ENCODE measurements at places on chromosomes 7 and 10.

GRCh38 chr10:14761372-14761771 is 13.3 kb downstream of the FAM107B start:
- DNase-seq = no peak

DNA sequence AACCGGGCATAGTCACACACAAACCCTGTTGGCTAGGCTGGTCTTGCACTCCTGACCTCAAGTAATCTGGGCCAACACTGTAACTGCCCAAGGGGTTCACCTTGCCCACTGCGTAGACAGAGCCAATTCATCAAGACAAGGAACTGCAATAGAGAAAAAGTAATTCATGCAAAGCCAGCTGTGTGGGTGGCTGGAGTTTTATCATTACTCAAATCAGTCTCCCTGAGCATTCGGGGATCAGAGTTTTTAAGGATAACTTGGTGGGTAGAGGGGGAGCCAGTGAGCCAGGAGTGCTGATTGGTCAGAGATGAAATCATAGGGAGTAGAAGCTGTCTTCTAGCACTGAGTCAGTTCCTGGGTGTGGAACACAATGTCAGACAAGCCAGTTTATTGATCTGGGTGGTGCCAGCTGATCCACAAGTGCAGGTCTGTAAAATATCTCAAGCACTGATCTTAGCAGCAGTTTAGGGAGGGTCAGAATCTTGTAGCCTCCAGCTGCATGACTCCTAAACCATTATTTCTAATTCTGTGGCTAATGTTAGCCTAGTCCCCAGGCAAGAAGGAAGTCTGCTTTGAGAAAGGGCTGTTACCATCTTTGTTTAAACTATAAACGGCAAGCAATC is 15.6 kb upstream of the FXYD4 start:
- DNase-seq = no peak

DNA sequence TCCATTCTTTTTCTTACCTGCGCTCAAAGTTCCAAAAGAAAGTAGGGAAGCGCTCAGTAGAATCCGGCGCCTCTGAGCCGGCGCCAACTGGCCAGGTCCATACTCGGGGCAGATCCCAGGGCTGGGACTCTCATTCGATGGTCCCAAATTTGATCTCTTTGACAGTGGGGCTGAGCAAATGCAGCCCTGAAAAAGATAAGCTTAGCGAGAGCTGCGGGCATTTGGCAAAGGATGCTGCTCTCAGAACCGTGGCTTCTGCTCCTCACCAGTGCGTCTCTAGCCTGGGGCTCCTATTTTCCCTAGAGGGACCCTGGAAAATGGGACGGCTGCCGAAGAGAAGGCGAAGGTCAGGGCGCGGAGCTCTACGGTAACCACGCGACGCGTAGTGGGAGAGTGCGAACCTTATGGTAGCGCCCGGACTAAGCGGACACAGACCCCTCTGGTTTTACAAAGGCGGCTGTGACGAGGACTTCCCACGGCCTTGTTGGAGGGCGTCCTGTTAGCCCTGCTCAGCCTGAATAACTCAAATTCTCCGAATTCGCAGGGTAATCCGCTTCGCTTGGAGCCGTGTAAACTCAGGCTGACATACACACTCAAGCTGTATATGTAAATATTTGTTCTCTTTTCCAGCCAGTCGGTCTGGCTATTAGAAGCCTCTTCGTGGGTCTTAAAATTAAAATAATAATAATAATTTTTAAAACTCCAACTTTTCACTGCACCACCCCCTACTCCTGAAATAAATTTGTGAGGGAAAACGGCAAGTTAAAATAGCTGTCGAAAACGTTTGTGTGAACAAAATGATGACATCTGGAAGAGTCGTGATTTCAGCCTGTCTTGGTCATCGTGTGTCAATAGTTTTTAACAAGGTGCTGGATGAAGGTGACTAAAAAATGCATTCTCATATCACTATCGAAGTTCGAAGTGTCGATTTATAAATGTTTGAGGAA is 869 bp upstream of the TBX20 start:
- DNase-seq = no peak

GRCh38 chr7:28793381-28794085 is 164.6 kb downstream of the TRIL start:
- no peak for DNase-seq

GRCh38 chr7:16021851-16022250 is 335.4 kb upstream of the MEOX2 start:
- no peak for DNase-seq

DNA sequence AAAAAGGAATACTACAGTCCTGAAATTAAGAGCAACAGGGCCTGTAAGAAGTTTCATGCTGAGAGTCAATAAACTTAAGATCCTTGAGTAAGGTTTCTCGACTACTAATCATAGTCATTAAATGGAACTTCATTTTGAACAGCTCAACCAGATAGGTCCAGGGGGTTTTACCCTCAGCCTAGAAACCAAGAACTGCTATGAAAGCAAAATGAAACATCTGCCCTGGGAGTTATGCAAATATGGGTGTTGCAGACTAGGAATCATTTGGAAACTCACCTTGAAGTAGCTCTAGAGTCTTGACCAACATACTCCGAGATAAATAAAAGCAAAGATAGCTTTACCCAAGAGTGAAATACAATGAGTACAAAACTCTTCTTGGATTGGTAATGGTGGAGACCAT is 128.0 kb downstream of the HGF start:
- DNase-seq = no peak

- DNase-seq = no peak
Observed at GRCh38 chr7:44698046-44698580, 50.5 kb upstream of the ZMIZ2 start.

DNA sequence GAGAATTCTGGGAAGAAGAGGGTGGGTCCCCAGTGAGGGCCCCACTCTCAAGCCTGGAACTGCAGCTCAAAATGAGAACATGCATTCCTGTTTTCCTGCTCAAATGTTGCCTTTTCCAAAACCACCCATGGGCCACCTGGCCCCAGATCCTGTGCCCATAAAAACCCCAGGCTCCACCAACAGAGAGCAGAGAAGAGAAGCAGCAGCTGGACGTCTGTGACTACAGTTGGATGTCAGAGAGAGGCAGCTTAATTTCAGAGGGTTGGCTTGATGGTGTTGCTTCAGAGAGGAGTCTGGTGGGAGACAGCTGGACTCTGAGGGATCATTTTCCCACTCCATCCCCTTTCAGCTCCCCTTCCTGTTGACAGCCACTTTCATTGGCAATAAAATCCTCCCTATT is 256.4 kb downstream of the FZD1 start:
- peak; percentile 35 for DNase-seq

DNA sequence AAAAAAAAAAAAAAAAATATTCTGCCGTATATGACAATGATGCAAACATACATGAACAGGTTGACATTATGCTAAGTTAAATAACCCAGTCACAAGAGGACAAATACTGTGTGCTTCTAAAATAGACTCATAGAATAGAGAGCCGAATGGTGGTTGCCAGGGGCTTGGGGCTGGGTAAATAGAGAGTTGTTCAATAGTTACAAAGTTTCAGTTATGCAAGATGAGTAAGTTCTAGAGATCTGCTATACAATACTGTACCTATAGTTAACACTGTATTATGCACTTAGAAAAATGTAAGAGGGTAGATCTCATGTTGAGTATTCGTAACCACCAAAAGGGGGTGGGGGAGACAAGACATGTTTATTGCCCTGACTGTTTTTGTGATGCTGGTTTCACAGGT is 77.1 kb upstream of the GNAI1 start:
- DNase-seq = no peak

DNA sequence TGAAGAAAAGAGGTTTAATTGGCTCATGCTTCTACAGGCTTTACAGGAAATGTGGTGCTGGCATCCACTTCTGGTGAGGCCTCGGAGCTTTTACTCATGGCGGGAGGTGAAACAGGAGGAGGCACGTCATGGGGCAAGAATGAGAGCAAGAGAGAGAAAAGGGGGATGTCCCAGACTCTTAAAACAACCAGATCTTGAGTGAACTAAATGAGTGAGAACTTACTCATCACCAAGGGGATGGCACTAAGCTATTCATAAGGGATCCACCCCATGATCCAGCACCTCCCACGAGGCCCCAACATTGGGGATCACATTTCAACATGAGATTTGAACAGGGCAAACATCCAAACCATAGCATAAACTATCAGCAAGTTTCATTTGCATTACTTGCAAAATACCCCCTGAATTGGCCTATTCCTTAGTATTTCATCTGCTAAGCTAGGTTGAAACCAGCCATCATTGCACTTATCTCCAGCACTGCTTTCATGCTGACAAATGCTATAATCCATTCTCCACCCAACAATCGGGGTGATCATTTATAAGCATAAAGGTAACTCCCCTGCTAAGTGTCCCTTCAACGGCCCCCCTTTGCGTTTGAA is 179.0 kb downstream of the NOC3L start:
- no peak for DNase-seq

DNA sequence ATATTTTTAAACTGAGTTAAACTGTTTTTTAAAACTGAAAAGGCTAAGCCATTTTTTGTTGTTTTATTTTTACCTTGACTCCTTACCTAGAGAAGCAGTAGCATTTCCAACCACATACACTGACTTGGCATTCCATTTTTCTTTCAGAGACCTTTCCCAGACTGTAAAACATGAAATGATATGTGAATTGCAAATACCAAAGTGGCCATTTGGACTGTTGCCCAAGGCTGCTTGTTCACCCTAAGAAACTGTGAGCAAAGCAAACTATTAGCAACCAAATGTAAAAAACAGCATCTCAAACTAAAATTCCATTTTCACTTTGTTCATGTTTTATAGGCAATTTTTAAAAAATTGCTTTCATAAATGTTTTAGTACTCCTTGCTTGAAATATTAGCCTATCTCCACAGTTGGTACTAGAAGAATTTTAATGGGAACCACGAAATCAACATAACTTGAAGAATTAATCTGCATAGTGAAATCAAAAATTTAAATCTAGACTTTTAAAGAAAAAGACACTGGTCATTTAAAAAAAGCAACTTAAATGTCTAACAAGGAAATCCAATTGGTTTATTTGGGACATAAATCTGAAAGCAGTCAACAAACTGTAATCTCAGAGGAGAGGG is 10.8 kb downstream of the UROS start:
- no peak for DNase-seq

- no peak for DNase-seq
Observed at GRCh38 chr10:94103801-94104221, 110.1 kb downstream of the PLCE1 start.

DNA sequence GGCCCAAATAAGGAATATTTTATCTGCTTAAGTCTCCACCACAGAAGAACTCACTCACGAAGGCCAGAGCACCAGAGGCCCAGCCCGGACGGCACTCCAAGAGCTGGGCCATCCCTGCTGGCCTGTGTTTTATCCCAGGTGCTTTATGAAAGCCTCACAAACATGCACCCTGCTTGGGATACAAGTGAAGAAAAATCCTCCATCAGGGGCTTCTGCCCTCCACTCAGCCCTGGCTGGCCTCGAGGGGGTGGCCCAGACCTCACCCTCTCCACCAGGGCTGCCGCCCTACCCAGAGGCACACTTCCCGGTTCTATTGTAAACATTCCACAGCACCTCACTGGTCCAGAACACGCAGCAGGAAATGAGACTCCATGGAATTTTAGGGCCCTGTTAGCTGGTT is 19.8 kb upstream of the DNAAF5 start:
- no peak for DNase-seq

DNA sequence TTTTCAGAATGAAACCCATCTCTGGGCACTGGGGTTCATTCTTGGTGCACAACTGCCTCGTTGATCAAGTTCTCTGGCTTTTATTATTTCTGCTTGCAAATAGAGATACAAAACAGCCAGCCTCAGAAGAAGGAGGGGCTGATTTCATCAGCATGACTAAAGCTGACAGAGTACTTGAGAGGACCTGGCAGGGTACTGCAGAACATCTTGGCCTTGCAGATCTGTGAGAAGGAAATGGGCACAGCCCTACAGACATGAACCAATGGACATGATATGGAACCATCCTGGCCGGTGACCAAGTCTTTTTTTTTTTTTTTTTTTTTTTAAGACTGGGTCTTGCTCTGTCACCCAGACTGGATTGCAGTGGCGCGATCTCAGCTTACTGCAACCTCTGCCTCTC is 240.6 kb downstream of the VTI1A start:
- no peak for DNase-seq

DNA sequence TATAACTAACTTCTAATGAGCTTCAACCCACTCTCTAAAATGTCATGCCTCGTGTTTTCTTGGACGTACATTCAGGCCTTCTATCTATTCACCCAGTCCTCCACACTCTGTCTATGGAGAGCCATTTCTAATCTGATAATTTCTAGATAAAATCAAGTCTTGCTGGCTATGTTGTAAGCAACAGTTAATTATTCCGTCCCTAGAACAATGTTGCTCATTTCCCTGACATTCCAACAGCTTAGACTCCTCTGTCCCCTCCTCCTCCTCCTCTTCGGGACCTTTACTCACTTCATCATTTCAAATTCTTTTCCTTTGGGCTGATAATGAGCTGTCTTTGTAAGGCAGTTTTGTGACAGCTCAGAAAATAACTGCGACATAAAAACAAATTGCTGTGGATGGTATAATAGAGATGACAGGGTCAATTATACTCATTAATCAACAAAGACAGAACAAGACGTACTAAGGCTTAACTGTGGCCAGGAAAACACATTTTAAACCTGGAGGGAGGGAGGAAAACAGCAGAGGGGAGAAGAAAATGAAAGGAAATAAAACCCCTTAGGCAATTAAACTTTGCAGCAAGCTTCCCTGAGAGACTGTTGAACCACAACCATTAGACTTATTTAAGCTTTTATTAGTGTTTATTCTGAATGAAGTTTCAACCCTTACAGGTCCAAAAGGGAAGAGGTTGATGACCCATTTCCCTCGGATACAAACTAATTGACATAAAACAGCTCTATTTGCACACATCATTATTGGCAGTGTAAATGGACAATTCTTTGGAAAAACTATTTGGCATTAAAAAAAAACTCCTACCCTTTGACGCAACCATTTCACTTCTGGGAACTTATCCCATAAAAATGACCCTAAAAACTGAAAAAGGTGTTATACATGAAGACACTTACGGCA is 179.1 kb downstream of the SFMBT2 start:
- DNase-seq = no peak

DNA sequence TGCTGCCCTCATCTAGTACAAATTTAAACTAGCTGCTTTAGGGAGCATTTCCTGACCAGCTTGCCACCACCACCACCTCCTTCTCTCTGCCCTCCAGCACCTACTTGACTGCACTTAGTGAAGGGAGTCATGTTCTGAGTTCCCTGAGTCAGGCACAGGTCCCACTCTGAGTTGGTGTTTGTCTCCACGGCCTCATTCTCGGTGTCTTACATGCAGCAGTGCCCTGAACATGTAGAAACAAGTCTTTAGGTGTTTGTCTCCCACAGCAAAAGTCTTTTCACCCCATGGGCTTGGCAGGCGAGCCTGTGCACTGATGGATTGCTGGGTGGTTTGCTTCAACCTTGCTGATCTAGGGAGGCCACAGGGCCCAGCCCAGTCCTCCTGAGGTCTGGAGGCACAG is 16.9 kb downstream of the TSPAN14 start:
- no peak for DNase-seq

GRCh38 chr10:13291821-13292773 is 7.8 kb downstream of the PHYH start:
- peak; percentile 75 for DNase-seq

DNA sequence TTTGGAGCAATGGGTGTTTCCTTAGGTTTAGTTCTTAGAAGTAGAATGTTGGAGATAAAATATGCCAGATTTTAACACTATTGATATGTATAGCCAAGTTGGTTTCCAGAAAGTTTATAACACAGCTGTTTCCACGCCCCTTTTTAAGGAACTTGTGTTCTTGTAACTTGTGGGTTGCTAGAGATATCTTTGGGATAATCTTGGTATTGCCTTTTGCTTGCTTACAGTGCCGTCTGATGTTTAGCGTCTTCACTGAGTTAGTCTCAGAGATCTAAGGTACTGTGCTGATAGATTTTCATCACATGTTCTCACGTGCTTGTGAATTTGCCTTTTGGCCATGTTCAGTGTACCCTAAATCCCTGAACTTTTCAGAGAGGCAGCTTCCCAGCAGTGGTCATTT is 12.4 kb downstream of the TMEM248 start:
- no peak for DNase-seq

Measured in cerebellar cortex (tissue), 1 donor.